Activated T-cell treated with anti-CD3 and anti-CD28 coated beads for 24 hours (primary cell): ENCODE measurements at places on chromosomes 11 and 22.

DNA sequence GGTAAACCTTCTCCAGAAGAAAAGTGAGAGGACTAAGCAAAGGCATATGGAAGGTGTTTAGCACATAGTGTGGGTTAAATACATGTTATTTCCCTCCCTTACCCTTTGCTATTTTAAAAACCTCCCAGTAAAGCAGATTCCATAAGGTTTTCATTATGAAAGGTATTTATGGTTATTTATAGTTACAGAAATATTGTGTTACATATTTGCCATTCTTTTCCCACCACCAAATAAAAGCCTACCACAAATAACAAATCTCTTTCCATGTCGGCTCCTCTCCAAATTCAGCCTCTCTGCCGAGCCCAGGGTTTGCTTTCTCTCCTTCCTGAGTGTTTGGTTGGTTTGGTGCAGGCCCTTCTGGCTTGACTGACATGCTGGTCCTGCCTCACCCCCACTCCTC is 64.4 kb downstream of the INSC start:
- DNase-seq: no peak

DNA sequence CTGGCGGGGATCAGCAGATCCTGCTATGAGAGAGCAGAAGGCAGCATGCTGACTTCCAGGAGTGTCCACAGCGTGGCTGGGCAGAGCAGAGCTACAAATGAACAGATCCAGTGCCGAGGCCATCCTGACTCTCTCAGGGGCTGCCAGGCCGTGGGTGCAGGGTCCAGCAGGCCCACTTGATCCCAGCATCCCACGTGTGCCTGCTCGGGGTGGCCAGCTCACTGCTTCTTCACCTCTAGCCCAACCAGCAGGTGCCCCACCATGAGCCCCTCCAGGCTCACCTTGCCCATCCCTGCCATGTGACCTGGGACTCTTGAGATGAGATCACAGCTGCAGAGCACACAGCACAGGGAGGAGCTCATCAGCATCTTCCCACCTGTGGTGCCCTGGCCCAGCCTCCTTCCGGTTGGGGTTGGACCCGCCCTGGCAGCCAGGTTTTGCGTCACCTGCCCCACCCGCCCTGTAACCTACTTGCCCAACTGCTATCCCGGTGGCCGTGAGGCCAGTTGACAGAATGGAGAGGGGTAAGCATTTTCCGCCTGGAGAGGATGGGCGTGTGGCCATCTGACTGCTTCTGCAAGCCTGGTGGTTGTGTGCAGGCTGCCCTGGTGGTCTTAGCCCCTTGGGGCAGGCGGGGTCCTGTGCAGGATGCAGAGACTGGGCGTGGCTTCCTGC is 11.0 kb downstream of the TANGO2 start:
- no peak for DNase-seq

DNA sequence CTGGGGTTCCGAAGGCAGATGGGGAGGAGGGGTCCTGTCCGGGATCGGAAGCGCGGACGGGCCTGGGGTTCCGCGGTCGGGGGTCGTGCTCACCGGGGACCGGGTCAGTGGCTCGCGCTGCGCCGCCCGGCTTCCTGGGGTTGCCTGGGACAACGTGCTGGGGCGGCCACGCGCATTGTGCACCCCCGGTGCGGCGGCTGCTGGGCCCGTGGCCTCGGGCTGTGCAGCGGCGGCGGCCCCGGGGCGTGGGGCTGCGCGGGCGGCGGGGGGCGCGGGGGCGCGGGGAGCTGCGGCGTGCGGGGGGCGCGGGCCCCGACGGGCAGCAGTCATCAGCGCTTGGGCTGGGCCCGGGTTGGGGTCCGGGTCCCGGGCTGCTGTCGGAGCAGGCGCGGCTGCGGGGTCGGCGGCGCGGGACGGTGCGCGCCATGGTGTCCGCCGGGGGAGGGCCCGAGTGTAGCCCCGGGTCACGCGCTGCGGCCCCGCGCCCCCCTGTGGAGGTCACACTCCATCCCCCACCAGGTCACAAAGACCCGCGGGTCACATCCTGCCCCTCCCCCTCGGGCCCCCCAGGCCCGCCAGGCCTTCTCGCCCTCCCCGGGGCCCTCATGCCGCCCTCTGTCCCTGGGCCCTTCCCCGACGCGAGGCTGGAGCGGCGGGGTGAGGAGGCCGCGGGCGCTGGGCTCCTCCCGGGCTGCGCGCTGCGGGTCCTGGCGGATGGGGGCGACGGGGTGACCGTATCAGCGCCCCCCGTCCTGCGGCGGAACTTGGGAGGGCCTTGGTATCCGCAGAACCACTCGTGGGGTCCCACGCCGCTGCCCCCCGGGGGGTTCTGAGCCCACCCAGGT is at the start of gene TTLL8:
Gene TTLL8 (minus strand): TSS at position 238 of the 845 bp plus-strand sequence.
- DNase-seq: no peak

GRCh38 chr11:66974724-66975404 is at the start of gene C11orf86:
C11orf86 (plus strand) TSS chr11:66975304; CDS start chr11:66975363, 59 bp downstream.
- DNase-seq: no peak

- no peak for DNase-seq
These were observed 906 bp upstream of the NAA40 start for GRCh38 chr11:63937713-63938478.

GRCh38 chr11:130778026-130778425 is 138.3 kb downstream of the SNX19 start:
- DNase-seq: no peak
